ENCODE measurements at places on chromosomes 3 and 15. TPM values are rescaled to one million over a fixed set of nuclear protein-coding genes. Genes with fewer than 3 reads are reported as not detected.

ZNF860 gene
- 0.15 TPM for polyA plus RNA-seq

RAMAC gene
- polyA plus RNA-seq, result 20.4 TPM

PAQR9 gene
- 5.1 TPM for polyA plus RNA-seq

ITPKA gene
- polyA plus RNA-seq, result 4.4 TPM

MAP6D1 gene
- polyA plus RNA-seq, result 1.1 TPM

PLSCR5 gene
- not detected for polyA plus RNA-seq

GOLGA8G gene
- not detected for polyA plus RNA-seq

STX19 gene
- polyA plus RNA-seq, result 0.09 TPM

UROC1 gene
- polyA plus RNA-seq, result 0.01 TPM

SLC6A1 gene
- 2.7 TPM for polyA plus RNA-seq
